ENCODE measurements at places on chromosomes 2 and 18.

- DNase-seq, result no peak
Observed at GRCh38 chr2:158493458-158493857, 36.7 kb downstream of the PKP4 start.

GRCh38 chr2:36359067-36359466 is 3.5 kb downstream of the CRIM1 start:
- DNase-seq, result no peak

DNA sequence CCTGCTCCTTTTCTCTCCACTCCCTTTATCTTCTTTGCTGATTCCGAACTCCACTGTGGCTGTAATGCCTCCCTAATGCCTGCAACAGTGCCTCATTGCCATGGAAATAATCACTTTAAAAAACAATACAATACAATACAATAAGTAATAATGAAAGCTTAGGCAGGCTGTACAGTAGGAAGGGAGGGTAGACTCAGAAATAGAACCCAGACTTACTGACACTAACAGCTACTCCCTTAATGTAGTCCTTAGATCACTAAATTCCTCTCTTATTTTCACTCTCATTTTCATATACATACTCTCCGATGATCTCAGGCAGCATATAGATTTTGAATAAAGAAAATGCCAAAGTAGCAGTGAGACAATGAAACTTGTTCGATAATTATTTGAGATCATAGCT is 70.2 kb downstream of the DLGAP1 start:
- no peak for DNase-seq

- DNase-seq, result no peak
Observed at GRCh38 chr2:169336695-169337094, 25.6 kb downstream of the LRP2 start.

GRCh38 chr18:56517196-56517595 is 121.2 kb downstream of the TXNL1 start:
- no peak for DNase-seq
